ENCODE measurements at places on chromosomes 1 and 21.

DNA sequence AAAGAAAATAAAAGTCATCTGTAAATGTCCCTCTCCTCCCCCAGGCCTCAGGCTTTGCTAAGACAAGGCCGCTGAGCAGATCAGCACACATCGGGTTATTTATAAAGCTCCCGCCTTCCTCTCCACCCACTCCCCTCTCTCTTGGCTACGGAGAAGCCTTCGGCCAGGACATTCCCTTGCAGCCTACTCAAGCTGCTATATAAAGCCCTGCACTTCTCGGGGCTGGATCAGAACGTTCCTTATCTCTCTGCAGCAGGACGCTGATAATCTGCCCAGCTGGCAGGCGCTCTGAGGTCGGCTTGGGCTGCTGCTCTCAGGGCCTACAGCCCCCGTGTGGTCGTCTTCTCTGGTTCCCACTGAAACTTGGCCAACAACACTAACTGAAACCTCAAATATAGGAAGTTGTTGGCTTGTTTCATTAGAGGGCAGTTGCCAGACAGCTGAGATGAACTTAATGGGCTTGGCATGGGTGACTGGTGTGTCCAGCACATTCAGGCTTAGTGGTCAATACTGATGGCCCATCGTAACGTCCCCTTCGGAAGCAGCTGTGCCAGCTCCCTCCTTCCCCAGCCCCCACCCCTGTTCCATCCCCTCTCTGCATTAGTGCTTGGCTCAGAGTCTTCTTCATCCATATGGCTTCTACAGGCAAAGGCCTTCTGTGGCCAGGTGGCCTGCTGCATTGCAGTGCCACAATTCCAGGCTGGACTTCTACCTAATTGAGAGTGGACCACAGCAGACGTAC lies 64.6 kb downstream of the IER5 start:
- peak; percentile 60 for DNase-seq

- DNase-seq, result no peak
Measured at GRCh38 chr1:168552961-168553360, 9.2 kb upstream of the XCL2 start.

DNA sequence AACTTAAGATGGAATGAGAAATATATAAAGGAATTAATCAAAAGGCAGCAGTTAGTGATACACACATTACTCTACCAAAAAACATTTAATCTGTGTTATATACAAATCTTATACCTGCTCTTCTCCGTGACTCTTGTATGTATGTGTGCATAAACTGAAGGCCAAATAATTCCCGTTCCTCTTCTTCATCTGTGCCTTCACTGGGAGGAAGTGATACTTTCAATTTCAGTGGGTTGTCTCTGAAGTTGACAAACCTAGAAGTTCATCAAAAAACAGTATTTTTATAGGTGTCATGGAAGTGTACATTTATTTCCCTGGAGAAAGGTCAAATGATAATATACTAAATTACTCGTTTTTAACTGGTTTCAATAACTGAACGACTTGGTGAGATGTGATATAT lies 19.3 kb downstream of the TRMT13 start:
- DNase-seq, result no peak

DNA sequence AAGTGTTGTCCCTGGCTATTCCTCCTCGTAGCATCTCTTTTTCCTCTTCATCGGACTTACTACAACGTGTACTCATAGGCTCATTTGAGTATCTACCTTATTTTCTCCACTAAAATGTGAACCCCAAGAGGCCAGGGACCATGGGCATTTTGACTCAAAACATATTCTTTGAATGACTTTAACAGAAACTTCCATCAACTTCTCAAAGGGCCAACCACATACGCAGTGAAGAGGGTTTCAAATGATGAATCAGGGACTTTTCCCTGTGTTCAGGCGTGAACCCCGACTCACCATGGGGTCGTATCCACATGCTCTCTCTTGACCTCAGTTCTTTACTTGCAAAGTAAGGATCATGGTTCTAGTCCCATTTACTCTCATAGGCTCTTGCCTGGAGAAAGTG lies 20.2 kb upstream of the GPR137B start:
- no peak for DNase-seq

DNA sequence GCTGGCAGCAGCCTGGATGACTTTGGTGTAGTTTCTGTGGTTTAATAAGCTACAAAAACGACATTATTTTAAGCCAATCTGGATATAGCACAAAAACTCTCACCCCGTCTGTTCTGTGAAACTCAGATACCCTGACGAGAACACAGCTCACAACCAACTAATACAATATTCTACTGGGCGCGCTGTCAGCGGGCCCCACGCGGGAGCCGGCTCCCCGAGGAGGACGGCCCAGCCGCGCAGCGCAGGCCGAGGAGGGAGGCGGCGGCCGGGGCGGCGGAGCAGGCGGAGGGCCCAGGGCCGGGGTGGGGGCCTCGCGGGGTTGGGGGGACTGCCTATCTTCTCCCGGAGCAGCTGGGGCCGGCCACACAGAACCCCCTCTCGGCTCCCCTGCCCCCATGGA lies 87.2 kb upstream of the POU3F1 start:
- DNase-seq, result no peak

Data from CD4-positive, alpha-beta T cell treated with Interleukin-4 for 1 hour (primary cell).